ENCODE measurements at places on chromosomes 5 and 9.
A peak's percentile ranks its signal among the peaks of the same experiment; 100 is the strongest.

- DNase-seq: no peak
- peaks cover 8% of the 10 kb centered on the region for H3K36me3 ChIP-seq
- H3K27ac ChIP-seq: no peak overlapping the region
- H3K4me1 ChIP-seq: peaks cover 39% of the 10 kb centered on the region
- no peak overlapping the region for H3K4me3 ChIP-seq
- no peaks in the 10 kb centered on the region for H3K27me3 ChIP-seq
Measured at GRCh38 chr5:135332519-135333150, 66.4 kb downstream of the MACROH2A1 start.

GRCh38 chr9:97880336-97880735 is 27.3 kb downstream of the FOXE1 start:
- H3K4me1 ChIP-seq: no peaks in the 10 kb centered on the region
- H3K4me3 ChIP-seq: no peak overlapping the region
- DNase-seq: no peak
- peaks cover 70% of the 10 kb centered on the region for H3K27me3 ChIP-seq
- no peaks in the 10 kb centered on the region for H3K36me3 ChIP-seq
- H3K27ac ChIP-seq: no peak overlapping the region

DNA sequence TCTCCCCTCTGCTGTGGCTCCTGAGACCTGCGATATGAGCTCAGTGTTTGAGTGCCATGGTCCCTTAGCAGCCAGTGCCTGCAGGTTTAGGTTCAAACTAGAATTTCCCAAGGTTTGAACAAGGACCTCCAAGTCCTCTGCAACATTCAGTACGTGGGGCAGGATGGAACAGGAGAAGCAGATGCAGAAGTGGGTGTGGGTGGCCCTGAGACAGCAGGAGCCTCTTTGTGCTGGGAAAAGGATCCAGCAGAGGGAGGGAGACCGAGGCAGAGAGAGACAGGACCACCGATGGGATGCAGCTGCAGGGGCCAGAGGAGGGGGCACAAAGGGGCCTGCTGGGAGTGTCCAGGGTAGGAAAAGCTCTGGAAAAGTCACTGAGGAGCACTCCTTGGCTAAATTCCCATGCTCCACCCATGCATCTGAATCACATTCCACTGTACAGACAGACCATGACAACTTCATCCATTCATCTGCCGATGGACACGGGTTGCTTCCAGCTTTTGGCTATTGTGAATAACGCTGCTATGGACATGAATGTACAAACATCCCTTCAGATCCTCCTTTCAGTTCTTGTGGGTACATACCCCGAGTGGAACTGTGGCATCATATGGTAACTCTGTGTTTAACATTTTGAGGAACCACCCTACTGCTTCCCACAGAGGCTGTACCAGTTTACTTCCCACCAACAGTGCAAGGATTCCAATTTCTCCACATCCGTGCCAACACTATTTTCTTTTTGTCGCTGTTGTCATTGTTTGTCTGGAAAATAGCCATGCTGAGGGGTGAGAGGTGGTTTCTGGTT is 26.7 kb upstream of the SUSD3 start:
- no peak overlapping the region for H3K4me3 ChIP-seq
- H3K4me1 ChIP-seq: peaks cover 30% of the 10 kb centered on the region
- no peak for DNase-seq
- peaks cover 7% of the 10 kb centered on the region for H3K27me3 ChIP-seq
- H3K27ac ChIP-seq: no peak overlapping the region

DNA sequence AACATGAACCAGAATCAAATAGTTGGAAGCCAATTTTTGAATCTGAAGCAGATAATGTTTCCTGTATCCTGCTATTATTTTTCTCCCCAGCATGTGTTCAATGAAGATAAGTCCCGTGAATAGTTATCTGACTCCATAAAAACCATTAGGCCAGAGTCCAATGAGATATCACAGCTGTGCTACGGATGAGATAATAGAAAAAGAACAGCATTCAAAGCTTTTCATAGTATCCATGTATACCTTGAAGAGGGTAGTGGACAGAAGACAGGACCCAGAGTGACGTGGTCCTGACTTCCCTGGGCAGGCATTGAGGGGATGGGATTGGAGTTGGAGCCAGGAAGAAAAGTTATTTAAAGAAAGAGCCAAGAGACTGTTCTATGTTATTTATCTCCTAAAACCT is 50.7 kb upstream of the C6 start:
- H3K4me1 ChIP-seq: no peaks in the 10 kb centered on the region
- no peak overlapping the region for H3K4me3 ChIP-seq

GRCh38 chr5:179730852-179731251 is 1.8 kb upstream of the MAML1 start:
- peaks cover 10% of the 10 kb centered on the region for H3K4me1 ChIP-seq
- no peak overlapping the region for H3K4me3 ChIP-seq
- peak overlapping the region; percentile 66 for H3K27ac ChIP-seq
- no peak for DNase-seq

DNA sequence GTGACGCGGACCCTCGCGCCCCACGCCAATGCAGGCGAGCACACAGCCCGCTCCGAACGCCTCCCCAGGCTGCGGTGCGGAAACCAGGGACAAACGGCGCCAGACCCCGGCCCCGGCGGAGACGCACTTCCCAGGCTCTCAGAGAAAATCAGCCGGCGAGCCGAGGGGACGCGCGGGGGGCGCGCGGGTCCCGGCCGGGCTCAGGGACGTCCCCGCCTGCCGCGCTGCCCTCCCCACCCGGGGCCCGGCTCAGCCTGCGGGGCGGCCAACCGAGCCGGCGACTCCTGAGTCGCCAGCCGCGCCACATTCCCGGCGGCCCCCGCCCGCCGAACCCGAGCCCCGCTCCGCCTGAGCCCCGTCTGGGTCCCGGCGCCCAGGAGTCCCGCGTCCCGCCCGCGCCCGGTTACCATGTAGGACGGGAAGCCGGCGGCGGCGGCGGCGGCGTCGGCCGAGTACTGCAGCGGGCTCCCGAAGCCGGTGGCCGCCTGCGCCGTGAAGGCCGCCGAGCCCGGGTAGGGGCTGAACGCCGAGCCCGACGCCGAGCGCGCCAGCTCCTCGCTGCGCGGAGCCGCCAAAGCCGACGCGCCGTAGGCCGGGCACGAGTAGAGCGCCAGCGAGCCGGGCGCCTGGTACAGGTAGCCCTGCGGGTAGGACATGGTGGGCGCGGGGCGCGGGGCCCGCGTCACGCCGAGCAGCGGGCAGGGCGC is 566 bp downstream of the IRX2 start:
- peaks cover 62% of the 10 kb centered on the region for H3K27me3 ChIP-seq
- no peak overlapping the region for H3K27ac ChIP-seq
- peaks cover 42% of the 10 kb centered on the region for H3K4me1 ChIP-seq
- peaks cover 24% of the 10 kb centered on the region for H3K36me3 ChIP-seq
- H3K4me3 ChIP-seq: peak overlapping the region; percentile 80

GRCh38 chr9:72453797-72454196 is 67.6 kb upstream of the TMC1 start:
- no peak for DNase-seq
- H3K4me1 ChIP-seq: peaks cover 29% of the 10 kb centered on the region
- no peak overlapping the region for H3K27ac ChIP-seq
- H3K27me3 ChIP-seq: peaks cover 3% of the 10 kb centered on the region
- H3K36me3 ChIP-seq: peaks cover 5% of the 10 kb centered on the region

DNA sequence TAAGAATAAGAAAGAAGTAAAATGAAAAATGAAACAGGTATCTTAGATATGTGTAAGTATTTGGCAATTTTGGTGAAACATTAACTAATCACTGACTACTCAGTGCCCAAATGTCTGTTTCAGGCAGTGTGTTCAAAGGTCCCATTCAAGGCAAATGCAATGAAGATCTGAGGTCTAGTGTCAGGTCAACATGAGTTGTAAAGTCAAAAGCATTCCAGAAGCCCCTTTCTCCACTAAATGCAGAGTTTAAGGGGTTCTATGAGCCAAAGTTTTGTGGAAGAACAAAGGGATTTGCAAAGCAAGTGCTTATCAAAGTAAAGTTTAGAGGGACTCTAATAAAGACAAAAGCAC is 71.0 kb upstream of the GPBP1 start:
- no peak for DNase-seq
- no peaks in the 10 kb centered on the region for H3K4me1 ChIP-seq
- H3K27me3 ChIP-seq: peaks cover 16% of the 10 kb centered on the region

DNA sequence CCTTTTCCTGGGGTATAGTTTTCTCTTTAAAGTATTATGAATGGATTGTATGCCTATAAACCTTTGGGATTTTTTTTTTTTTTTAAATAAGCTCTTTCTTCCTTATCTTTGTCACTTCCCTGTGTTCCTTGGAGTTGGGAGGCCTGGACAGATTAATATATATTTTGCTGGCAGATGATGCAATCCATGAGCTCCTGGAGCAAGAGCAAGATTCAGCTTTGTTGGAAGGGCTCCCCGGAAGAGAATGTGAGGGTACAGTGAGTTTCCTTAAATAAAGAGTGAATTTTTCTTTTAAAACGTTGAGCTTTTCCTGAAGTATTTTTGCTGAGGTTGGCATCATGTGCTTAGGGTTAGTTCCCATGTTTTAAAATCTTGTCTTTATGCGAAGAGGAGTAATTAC is 98.7 kb upstream of the SLC28A3 start:
- no peaks in the 10 kb centered on the region for H3K36me3 ChIP-seq
- no peak overlapping the region for H3K27ac ChIP-seq
- H3K4me1 ChIP-seq: no peaks in the 10 kb centered on the region
- H3K4me3 ChIP-seq: no peak overlapping the region

DNA sequence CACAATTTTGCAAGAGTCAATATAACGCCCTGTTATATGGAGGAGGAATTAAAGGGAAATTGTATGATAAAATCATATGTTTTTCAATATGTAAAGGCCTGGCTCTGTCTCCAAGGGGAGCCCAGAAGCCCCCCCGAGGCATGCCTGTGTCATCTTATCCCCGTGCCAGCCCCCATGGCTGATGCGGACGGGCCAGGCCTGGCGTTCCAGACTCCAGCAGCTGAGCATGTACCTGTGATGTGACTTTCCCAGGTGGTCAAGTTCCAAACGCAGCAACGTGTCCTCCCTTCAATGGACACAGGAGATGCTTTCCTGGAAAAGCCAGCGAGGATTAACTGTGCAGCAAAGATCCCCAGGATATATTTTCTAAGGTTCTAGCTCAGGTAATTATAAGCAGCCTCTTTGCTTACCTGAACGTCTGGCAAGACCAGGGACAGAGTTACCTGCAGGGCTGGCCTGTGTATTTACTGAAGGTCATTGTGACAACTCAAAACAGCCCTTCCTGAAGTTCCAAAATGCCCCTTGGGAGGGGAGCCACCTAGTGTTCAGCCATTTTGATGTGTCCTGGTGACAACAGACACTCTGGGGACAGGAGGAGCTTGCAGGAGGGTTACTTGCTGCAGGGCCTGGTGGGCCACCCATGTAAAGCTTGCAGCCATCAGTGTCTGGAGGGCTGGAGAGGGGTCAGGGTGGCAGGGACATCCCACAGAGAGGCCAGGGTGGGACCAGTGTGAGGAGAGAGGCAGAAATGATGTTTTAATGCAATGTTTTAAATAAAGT is 53.3 kb upstream of the RNU6ATAC start:
- peaks cover 69% of the 10 kb centered on the region for H3K4me1 ChIP-seq
- H3K27me3 ChIP-seq: peaks cover 7% of the 10 kb centered on the region
- H3K4me3 ChIP-seq: no peak overlapping the region
- H3K36me3 ChIP-seq: no peaks in the 10 kb centered on the region

GRCh38 chr5:80481019-80481893 is 6.6 kb upstream of the FAM151B start:
- DNase-seq: no peak
- H3K27ac ChIP-seq: no peak overlapping the region
- no peak overlapping the region for H3K4me3 ChIP-seq
- no peaks in the 10 kb centered on the region for H3K27me3 ChIP-seq

DNA sequence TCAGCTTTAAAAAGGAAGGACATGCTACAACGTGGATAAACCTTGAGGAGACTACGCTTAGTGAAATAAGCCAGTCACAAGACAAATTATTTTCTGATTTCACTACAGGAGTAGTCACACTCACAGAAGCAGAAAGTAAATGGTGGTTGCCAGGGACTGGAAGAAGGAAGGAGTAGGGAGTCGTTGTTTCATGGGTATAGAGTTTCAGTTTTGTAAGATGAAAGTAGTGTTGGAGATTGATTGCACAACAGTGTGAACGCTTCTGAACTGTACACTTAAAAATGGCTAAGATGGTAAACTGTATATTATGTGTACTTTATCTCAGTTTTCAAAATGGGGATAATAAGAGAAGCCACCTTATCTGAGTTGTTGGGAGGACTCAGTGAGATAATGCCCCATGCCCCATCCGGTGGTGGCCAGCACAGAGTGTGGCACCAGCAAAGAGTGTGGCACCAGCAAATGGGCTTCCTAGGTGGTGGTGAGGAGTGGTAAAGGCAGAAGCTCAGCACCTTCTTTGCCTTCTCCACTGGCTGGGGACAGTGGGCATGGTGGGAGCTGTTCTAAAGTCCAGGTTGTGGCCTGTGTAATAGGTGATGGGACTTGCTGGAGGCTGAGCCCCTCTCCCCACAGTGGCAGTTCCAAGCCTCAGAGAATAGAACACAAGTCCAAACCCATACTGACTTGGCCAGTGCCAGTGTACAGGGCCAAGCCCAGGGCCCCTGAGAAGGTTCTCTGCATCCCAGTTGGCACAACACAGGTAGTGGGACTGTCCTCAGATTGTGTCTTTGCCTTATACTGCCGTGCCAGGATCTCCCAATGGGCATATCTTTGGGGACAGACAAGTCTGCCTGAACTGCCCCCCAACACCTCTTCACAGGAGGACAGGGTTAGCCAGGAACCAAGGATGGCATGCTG is 4.4 kb downstream of the SLC22A4 start:
- H3K36me3 ChIP-seq: no peaks in the 10 kb centered on the region
- H3K27ac ChIP-seq: no peak overlapping the region
- DNase-seq: no peak
- H3K4me3 ChIP-seq: no peak overlapping the region
- peaks cover 29% of the 10 kb centered on the region for H3K27me3 ChIP-seq

- no peak overlapping the region for H3K4me3 ChIP-seq
- no peaks in the 10 kb centered on the region for H3K27me3 ChIP-seq
- no peak overlapping the region for H3K27ac ChIP-seq
- H3K4me1 ChIP-seq: no peaks in the 10 kb centered on the region
Measured at GRCh38 chr9:23160952-23161469, 665.0 kb downstream of the ELAVL2 start.
